Thymus (tissue), 14 donors: ENCODE measurements at places on chromosomes 3 and 15.

DNA sequence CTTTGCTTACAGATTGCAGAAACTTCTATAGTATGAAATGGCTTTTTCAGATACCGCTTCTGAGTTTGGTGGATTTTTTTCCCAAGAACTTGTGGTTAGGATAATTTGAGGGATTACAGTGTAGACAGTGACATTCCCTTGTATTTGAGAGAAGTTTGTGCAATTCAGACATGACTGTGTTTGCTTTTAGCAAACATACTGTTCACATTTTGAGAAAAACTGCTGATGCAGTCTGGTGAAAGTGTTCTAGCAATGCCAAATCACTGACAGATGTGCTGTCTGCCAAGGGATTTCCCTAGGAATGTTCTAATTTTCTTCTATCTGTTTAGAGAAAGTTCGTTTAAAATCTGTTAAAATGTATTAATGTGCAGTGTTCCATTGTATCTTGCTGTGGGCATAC, 652.6 kb downstream of the FHIT start:
- no peak for DNase-seq

- DNase-seq: no peak
Observed at GRCh38 chr15:55796321-55796965, 53.5 kb upstream of the PRTG start.

DNA sequence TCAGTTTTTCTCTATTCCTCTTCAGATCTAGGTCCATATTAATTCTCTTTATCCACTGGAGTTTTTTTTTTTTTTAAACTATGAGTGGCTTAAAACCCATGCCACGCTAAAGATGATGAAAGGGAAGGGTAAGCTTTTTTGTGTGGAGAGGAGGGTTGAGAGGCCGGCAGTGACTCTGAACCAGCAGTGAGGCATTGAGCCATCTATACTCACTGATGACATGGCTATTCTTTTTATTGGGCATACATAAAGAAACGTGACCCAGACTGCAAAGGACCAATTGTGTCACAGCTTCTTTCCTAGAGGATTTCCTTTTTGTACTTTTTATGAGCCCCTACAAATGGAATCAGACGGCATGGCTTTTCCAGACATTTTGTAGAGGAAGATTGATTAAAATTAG, 662.2 kb downstream of the AGBL1 start:
- DNase-seq: no peak

DNA sequence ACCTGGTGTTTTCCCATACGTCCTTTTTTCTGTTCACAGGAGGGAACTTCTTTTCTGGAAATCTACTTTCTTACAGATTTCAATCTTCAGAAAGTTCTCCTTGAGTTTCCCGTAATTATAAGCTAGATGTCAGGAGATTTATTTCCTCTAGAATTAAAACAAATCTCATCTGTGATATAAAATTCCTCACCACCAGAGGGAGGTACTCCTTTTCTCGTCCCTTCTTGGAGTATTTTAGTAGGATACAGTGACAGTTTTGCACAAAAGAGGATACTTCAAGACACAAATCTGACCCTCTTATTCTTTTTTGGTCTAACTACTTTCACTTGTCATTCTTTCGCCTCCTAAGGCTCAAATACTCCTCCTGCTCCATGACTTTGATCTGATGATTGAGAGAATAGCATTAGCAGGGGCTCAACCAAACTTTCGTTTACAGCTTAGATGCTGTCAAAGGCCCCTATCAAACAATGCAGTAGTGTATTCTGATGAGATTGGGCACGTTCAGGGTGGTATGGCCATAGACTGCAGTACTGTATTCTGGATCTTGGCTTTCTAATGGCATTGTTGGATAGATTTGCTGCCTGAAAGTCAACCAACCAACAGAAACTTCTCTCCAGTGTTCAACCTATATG, 38.0 kb downstream of the TMEM41A start:
- no peak for DNase-seq

- DNase-seq: peak; percentile 65
Observed at GRCh38 chr3:50405249-50405648, 45.9 kb upstream of the TMEM115 start.

- DNase-seq: no peak
Observed at GRCh38 chr15:93274257-93274656, 185.2 kb upstream of the RGMA start.

DNA sequence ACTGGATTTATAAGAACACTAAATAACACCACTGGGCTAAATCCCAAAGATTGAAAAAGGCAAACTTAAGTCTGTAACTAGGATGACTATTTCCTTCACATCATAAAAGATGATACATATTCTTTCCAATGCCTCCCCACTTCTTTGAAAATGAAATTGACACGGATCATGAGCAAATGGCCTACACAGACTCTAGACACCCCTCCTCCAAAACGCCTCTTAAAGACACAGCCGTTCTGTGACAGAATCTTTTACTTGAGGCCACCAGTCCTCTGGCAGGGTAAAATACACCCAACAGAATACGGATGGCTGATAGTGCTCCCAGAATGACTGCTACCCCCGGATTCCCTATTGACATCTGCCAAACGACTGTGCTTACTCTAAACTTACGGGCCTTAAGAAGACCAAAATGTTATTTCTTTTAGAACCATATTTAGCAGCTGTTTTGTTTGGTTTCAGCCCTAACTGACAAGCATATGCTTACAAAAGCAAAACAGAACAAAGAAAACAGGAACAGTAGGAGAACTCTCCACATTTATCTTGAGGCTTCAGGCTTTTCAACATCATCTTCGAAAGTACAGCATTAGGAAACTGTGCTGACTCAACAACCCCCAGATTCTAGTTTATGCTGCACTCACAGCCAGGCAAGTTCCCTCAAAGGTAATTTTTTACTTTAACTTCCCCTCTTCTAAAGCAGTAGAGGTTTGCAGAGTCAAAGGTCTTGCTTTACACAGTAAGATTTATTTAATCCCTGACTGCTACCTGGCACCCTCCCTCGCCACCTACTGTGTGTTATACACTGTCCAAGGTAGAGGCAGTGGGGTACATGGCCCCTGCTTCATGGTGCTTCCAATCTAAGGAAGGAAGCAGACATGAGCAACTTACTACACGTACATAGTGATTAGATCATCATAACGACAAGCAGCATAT, 84.3 kb downstream of the TNIK start:
- DNase-seq: no peak

DNA sequence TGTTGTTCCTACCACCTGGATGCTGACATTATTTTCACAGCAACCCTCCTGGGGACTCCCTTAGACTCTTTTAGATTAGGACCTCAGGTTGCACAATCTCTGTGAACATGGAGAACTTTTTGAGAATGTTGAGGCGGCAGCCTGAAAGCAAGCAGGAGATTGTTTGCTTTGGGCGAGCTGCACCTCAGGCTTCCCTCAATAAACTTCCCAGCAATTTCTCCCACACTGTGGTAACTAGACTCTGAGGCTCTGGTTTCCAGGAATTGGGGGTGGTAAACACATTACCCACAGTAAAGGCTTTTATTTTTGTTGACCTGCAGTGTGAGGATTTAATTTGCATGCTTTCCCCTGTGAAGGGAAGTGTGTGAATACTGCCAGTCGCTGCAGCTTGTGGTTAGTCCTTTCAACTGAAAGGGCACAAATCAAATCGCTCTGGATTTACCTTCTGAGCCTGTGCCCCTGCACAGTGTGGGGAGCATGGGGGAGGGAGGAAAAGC, 35.2 kb upstream of the SIAH2 start:
- DNase-seq: no peak

DNA sequence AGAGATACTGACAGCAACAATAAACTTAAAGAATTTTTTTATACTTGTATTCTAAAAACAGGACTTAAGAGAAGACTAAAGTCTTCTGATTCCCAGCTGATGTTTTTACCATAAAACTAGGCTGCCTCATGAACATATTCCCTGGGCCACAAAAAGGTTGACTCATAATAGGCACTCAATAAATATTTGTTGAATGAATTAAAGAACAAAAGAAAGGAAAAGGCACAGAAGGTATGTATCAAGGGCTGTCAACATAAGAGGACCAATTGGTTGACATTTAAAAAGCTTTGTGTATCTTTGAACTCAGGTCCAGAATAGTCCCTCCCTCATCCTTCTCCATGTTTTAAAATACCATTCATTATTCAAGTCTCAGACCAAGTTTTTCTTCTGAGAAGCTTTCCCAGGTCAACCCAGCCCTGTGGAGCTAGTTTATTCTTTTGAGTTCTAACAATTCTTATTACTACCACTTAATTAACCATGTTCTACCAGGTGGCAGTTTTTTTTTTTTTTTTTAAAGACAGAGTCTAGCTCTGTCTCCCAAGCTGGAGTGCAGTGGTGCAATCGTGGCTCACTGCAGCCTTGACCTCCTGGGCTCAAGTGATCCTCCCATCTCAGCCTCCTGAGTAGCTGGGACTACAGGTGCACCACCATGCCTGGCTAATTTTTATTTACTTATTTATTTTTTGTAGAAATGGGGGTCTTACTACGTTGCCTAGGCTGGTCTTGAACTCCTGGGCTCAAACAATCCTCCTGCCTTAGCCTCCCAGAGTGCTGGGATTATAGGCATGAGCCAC, 17.5 kb upstream of the ARHGEF3 start:
- DNase-seq: no peak

DNA sequence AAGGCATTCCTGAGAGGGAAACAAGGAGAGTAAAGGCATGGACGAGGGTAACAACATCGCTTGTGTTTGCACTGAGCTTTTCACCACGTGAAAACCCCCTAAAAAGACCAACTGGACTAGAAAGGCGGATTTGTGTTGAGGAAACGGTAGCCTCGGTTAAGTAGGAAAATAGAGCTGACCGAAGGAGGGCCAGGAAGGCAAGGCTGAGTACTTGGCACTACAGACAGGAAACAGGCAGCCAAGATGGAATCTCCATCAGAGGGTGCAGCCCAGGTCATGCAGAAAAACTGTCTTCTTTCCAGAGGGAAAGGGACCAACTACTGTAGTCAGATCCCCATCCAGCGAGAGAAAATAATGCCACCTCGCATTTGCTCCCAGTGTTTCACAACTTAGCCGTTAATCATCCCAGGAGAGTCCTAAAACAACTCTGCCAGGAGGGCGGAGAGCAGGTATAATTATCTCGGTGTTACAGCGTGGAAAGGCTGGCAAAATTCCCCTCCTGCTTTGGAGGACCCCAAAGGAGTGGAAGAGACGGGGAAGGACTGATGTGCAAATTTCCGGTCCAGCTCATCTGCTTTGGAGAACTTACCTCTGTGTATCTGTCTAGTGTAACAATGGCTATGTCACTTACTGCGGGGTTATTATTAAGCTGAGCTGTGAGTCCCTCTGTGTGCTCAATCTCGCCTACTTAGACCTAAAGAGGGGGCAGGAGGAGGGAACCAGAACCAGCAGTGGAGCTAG, 77.2 kb downstream of the MYO1E start:
- no peak for DNase-seq

GRCh38 chr3:151011427-151011826, 38.9 kb upstream of the CLRN1 start:
- no peak for DNase-seq

DNA sequence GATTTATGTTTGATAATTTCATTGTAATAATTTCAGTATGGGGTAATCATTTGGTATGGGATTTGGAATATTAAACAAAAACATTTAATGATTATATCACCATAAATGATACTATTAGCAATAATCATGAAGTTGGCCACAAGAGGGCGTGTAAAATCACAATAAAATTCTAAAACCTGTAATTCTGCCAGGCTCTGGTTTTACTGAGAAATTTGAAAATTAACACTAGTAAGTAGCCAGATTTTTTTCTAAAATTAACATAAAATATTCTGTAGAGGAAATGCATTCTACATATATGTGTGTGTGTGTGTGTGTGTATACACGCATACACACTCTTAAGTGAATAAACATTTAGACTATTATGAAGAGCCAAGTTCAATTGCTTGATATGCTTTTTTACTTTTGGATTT, 40.5 kb downstream of the FEZF2 start:
- DNase-seq: no peak

DNA sequence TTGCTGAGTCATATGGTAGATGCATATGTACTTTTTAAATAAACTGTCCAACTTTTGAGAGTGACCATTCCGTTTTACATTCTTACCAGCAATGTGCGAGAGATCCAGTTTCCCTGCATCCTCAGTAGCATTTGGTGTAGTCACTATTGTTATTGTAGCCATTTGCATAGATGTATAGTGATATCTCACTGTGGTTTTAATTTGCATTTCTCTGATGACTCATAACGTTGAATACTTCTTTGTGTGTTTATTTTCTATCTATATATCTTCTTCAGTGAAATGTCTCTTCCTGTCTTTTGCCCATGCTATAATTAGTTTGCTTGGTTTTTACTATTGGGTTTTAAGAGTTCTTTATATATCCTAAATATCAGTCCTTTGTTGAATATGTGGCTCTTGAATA, 255.7 kb upstream of the GRM7 start:
- DNase-seq: no peak

- DNase-seq: no peak
Observed at GRCh38 chr3:12420393-12420792, 63.9 kb upstream of the TSEN2 start.

DNA sequence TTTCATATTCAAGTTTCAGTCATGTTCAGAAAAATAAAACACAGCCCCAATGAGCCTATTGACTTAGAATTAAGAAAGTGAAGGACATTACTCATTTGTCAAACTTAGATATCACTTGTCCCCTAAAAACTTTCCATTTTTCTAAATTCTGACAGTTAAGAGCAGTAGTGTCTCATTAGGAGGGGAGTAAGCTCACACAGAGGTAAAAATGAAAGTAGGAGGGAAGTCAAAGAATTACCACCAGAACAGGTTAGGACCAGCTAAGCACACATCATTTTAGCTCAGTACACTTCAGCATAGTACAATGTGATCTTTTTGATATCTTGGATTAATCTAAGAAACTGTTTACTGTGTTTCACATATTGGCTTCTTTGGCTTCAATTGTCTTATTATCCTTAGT, 64.3 kb downstream of the OSTN start:
- no peak for DNase-seq

DNA sequence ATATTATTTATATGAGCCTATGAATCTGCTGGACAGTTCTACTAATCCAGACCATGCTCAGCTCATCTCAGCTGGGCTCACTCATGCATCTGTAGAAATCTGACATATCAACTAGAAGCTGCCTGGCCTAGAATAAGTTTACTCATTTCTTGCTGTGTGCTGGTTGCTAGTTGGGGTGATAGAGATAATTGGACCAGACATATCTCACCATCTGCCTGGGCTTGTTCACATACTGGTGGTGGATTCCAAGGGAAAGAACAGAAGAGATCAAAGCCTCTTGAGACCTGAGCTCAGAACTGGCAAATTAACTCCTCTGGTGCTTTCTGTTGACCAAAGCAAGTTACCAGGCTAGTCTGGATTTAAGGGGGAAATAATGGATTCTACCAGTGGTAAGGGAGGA, 109.1 kb downstream of the NSUN3 start:
- no peak for DNase-seq

- no peak for DNase-seq
Observed at GRCh38 chr3:100045696-100046095, 68.6 kb downstream of the FILIP1L start.

DNA sequence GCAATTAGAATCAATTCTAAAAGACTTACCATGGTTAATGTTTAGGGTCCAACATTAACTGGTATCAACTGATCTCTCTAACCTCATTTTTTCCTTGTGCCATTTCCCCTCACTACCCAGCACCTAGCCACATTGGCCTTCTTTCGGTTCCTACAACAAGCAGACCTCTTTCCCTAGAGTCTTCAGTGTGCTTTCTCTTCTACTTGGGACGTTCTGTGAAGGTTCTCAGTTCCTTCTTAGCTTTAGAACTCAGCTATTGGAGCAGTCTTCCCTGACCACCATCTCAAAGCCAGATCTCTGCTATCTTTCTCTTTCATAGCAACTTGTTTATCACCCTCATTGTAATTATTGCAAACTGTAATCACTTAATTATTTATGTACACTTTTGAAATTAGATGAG, 31.5 kb upstream of the MINDY4B start:
- no peak for DNase-seq

- DNase-seq: peak; percentile 86
Observed at GRCh38 chr15:73697033-73697467, 12.9 kb downstream of the CD276 start.
